ENCODE measurements at places on chromosomes 7 and 10.

DNA sequence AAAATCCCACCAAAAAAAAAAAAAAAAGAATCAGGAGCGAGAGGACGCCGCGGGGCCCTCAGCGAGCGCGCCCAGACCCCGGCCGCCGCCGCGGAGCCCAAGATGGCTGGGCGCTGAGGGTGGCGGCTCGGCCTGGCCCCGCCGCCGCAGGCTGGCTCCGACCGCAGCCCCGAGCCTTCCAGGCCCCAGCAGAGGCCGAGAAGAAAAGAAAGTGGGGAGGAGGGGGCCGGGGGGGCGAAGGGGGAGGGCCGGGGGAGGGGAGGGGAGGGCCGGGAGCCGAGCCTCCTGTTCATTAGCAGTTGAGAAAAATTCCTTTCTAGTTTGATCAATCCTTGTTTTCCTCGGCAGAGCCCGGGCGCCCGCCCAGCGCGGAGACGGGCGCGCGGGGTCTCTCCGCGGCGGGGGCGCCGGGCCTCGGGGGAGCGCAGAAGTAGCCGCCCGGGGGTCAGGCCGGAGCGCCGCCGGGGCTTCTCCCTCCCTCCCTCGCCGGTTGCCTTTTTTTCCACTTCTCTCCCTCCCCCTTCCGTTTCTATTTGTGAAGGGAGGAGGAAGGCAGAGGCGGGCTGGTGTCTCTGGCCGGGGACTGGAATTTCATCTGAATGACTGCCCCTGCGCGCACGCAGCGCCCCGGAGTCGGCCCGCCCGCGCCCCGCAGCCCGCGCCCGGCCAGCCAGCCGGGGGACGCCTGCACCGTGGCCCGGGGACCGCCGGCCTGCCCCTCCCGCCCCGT, 778 bp upstream of the TRIM8 start:
- DNase-seq: peak; percentile 87

DNA sequence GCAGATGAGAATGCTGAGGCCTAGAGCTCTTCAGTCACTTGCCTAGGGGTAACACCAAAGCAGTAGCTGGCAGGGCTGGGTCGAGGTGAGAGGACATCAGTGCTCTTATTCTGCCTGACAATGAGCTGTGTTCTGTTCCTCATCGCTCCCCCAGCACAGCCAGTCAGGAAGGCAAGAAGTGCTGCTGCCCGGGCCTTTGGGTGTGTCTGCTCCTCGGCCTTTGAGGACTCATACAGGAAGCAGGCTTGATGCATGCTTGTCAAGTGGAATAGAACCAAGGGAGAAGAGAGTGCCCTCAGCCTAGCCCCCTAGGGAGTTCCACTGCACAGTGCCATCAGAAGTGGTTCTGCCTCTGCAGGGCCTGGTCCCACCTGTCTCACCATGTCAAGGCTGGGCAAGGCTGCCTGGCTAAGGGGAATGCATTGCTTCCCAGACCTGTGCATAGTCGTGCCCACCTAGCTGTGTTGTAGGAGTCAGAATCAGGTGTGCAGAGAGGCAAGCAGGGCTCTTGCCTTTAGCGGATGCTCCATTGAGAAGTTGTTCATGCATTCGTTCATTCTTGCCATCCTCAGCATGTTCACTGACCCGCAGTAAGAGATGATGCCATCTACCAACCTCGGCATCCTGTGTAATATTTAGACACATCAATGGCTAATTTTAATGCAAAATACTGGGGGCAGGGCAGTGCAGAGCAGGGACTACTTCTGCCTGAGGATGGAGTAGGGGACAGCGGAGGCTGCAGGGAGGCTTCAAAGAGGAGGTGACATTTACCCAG, 156.6 kb downstream of the RPS24 start:
- DNase-seq: no peak

GRCh38 chr7:1092161-1092632, 4.3 kb downstream of the GPER1 start:
- no peak for DNase-seq

DNA sequence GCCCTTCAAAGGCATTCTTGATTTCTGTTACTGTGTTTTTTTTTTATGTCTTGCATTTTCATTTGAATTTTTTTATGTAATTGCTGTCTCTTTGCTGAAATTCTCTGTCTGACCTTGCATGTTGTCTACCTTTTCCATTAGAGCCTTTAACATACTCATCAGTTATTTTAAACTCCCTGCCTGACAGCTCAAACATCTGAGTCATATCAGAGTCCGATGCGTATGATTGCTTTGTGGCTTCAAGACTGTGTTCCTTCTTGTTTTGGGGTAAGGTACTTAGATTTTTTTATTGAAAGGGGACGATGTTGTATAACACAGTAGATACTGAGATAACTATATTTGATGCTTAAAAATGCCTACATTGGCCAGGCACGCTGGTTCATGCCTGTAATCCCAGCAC, 9.7 kb upstream of the TARP start:
- DNase-seq: no peak

- no peak for DNase-seq
These were observed 160.3 kb upstream of the SEMA3A start for GRCh38 chr7:84354866-84355265.

GRCh38 chr7:50284296-50284695, 20.2 kb upstream of the IKZF1 start:
- no peak for DNase-seq

- no peak for DNase-seq
These were observed 30.3 kb downstream of the OAT start for GRCh38 chr10:124388476-124388822.

DNA sequence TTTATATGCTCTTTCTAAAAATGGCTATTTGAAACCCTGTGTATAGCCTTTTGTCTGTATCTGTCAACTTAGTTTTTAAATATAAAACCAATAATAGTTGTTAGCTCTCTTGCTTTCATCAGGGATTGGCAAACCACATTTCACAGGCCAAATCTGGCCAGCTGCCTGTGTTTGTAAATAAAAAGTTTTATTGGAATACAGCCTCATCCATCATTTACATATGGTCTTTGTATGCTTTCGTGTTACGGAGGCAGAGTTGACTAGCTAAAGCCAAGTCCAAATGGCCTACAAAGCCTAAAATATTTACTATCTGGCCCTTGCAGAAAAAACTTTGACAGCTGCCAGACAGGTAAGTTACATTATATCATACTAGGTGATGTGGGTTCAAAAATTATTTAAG, 235.0 kb downstream of the BICC1 start:
- DNase-seq: no peak

- no peak for DNase-seq
These were observed 146.2 kb downstream of the AHR start for GRCh38 chr7:17444673-17445072.

Measured in cardiac septum (tissue), 1 donor.